Fibroblast of skin of back (primary cell): ENCODE measurements at places on chromosomes 16 and 17.

DNA sequence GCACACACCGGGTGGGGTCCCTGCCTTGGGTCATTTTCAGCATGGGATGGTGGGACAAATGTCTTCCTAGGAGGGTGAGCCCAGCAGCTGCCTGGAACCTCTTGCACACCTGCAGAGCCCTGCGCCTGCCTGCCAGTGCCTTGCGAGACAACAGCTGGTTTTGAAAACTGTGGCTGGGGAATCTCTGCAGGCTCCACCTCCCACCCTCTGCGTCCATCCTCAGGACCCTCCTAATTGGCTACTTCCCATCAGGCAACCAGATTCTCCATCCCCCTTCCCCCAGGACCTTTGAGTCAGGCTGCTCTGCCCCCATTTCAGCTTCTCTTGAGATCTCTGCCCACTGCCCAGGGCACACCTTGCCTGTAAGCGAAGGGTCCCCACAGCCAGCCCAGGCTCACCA is 26.6 kb downstream of the PEMT start:
- DNase-seq, result no peak

DNA sequence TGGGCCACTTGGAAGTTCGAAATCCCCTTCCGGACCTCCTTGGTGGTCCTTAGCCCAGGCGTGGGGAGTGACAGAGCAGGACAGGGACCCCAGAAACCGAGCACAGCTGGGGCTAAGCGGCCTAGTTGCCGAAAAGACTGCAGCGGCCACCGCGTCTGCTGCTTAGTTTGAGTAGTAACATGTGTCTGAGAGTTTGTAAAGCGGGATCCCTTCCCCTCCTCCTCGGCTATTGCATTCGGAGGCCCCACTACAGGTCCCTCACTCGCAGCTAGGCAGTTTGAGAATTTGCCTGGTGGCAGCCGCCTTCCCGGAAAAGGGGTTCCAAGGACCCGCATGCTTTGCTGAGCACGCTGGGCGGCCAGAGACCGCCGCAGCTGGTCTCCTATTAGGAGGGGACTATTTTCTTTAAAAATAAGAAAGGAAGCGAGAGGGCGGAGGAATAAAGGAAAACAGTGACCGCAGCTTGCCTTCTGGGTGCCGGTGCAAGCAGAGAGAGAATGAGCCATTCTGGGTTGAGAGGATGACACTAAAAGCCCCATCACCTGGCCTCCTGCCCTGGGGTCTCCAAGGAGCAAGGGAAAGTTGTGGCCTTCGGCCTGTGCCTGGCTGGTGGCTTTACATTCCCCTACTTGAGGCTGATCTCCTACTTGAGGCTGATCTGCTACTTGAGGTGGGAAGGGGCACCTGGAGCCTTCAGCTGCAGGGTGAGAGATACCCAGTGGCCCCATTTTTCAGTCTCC is 1.1 kb upstream of the HOXB5 start:
- no peak for DNase-seq

DNA sequence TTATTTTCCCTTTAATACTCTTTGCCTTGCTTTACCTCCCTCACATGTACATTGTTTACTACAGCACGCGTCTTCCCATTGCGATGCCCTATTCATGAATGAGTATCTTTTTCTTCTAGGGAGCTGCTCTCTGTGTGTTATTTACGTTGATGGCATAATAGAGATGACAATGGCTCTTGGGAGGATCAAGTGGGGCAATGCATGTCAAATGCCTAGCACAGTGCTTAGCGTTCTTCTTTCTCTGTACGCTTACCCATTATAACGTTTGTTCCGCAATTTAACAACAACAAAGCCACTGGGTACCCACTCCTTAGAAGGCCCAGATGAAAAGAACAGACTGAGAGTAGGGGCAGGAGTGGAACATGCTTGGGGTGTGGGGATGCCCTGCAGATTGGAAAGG is 271.6 kb upstream of the TNRC6C start:
- DNase-seq, result no peak

DNA sequence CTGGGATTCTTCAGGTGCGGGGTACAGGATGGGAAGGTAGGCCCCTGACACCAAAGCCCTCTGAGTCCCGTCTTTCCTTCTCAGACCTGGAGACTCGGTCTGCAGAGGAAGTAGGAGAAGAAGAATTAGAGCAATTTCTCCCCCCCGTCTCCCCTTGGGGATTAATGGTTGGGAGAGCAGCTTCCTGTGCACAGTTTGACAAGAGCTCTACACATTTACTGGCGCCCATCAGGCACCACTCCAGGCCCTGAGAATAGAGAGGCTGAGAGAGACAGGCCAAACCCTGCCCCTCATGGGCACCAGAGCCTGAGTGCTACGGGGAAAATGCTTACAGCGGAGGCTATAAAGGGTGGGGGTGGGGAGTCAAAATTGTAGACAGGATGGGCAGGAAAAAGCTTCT is 3.5 kb upstream of the C16orf74 start:
- peak; percentile 30 for DNase-seq

DNA sequence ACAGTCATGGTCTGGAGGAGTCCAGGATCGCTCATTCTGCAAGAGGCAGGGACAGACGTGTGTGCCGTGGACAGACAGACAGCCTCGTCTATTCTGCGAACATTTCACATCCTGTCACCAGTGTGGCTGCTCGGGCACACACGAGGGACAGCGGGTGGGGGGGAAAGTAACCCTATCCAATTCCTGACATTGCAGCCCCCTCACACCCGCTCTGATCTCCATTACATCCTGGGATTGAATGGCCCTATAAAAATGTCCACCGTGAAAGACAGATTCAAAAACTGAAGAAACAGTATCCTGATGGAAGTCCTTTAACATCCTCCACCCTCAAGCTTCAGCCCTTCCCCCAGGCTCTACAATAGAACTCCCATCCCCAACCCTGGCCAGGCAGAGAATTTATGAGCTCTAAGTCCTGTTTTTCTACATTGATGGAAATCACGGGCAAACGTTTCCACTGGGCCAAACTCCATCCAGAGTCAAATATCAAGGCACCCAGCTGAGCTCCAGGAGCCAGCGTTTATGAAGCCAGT is 39.4 kb downstream of the HS3ST3A1 start:
- DNase-seq, result peak; percentile 95

DNA sequence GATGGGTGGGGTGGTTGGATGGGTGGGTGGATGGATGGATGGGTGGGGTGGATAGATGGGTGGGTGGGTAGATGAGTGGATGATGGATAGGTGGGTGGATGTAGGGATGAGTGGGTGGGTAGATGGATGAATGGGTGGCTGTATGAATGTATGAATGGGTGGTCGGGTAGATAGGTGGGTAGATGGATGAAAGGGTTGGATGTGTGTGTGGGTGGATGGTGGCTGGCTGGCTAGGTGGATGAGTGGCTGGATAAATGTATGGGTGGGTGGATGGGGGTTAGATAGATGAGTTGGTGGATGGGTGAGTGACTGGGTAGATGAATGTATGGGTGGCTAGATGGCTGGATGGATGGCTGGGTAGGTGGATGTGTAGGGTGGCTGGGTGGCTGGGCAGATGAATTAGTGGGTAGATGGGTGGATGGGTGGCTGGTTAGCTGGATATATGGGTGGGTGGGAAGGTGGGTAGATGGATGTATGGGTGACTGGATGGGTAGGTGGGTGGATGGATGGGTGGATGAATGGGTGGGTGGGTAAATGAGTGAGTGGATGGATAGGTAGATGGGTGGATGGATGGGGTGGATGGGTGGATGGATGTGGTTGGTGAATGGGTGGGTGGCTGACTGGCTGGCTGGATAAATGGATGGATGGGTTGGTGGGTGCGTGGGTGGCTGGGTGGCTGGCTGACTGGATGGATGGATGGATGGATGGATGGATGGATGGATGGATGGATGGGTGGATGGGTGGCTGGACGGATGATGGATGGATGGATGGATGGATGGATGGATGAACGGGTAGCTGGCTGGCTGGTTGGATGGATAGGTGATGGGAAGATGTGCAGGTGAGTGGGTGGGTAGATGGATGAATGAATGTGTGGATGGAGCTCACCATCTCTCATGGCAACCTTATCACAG is 18.9 kb upstream of the GOSR2 start:
- DNase-seq, result no peak
